ENCODE measurements at places on chromosomes 5 and 9.

GRCh38 chr9:129482521-129483414 is 138.1 kb downstream of the C9orf50 start:
- no peak for DNase-seq

- no peak for DNase-seq
Measured at GRCh38 chr5:8522646-8523045, 653.7 kb downstream of the MTRR start.

DNA sequence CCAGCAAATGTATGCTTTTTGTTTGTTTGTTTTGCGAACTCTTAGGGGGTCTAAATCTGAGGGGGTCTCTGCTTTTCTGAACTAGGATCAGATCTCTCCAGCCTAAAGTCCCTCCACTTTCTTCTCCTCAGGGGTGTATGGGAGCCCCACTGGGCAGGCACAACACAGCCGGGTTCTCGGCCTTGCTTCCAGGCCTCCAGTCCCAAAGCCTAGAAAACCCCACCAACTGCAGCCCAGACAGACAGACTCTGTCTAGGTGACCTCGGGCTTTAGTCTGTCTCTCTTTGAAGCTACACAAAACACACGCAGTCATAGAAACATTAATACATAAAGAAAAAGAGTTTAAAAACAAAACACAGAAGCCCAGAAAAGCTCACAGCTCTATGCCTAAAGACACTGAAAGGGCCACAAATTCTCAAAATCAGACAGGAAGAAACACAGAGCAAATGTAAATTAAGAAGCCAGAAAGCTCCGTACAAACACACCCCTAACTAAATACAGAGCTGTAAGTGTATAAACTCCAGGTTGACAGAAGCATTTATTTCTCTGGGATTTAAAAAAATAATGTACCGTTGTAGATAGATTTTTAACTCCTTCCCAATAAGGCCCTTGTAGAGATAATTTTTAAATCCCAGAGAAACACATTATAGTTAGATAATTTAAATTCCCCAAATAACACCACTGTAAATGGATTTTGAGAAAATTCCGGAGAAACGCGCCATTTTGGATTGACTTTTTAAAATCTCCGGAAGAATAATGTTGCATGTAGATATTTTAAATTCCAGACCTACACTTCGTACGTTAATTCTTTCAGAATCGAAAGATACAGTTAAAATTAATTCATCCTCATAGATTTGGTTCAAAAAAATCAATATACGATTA is 2.0 kb downstream of the PITX1 start:
- no peak for DNase-seq

GRCh38 chr9:83569326-83569725 is 31.1 kb upstream of the FRMD3 start:
- no peak for DNase-seq

DNA sequence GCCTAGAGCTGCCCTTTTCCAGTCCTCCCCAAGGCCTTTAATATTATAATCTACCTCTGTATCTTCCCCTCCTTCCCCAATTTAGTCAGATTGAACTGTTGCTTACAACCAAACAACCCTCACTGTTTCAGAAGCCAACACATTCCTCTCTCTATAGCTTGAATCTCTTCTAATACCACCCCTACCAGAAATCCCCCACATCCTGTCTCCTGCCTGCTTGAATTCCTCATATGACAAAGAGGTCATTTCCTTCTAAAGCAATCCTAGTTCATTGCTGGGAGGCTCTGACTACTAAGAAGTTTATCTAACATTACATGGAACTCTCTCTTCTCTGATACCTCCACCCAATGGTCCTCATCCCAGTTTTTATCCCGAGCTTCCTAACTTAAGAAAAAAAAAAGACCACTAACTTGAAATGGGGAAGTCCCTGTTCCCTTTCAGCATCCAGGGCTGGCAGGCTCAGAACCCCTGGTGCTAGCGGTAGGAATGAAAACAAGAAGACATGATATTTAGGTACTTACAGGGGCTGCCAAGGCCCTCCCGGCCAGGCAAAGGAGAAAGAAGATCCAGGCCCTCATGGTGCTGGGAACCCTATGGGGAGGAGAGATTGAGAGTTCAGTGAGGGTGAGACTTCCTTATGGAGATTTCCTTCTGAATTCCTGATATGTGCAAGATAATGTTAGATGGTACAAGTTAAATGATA is 11.0 kb downstream of the SPARC start:
- no peak for DNase-seq

DNA sequence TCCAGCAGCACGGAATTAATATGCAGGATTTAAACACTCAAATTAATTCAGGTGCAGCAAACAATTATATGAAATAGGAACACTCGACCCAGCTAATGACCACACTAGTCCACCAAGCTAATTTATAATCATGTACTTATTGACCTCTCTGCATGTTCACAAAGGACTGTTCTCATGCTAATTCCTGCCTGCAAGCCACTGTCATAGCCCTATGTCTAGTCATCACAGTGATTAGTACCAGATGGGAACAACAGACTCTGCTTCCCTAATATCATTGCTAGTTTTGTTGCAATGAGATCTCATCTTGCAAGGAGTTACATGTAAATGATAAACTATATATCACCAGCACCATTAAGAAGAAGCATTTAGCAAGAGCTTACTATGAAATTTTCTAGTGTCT is 553.0 kb upstream of the GRAMD2B start:
- no peak for DNase-seq

DNA sequence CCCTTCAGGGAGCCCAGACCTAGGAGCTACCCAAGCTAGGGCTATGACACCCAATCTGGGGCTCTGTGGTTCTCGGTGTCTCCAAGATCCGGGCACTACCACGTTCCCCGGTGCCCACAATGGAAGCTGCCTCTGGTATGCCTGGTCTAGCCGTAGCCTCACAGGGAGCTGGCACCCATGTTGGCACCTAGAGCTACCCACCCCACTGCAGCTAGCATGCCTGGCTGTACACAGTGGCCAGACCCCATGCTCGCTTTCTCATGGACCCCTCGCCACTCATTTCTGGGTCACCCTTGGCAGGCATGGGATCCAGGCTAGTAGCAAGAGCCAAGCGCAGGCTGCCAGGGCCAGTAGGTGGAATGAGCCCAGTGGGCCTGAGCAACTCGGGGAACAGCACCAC is 109.0 kb downstream of the CYLC2 start:
- DNase-seq, result no peak

DNA sequence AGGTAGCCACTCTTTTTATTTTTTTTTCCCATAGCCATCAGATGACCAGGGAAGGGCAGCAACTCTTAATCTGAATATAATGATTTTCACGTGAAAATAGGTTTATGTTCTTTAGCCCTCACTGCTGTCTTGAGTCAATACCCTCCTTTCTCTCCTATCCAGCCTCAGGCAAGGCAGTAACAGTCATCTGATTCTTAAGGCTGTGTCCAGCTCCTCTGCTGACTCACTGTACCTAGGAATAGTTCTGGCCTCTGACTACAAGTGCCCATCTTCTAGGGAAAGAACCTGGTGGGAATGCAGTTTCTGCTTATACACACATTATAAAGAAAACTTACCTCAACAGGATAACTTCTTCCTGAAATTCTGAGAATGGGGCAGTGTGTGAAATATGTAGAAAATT is 30.7 kb downstream of the DHX29 start:
- no peak for DNase-seq

DNA sequence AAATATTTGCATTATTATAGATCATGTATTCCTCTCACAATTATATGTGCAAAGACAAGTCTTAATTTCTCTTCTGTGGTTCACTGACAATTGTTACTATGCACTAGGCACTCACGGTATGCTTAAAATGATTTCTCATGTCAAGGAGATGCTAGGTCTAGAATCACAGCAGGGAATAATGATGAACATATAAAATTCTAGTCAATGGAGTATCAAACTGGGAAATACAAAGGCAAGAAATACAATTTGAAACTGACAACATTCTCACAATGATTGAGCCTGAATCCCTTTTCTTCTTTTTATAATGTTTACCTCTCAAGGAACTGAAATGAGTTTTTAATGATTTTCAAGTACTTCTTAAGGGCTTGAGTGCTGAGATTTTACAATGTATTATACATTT is 302.3 kb upstream of the GRAMD2B start:
- no peak for DNase-seq

- no peak for DNase-seq
Measured at GRCh38 chr5:149614034-149614907, 33.0 kb downstream of the ARHGEF37 start.

DNA sequence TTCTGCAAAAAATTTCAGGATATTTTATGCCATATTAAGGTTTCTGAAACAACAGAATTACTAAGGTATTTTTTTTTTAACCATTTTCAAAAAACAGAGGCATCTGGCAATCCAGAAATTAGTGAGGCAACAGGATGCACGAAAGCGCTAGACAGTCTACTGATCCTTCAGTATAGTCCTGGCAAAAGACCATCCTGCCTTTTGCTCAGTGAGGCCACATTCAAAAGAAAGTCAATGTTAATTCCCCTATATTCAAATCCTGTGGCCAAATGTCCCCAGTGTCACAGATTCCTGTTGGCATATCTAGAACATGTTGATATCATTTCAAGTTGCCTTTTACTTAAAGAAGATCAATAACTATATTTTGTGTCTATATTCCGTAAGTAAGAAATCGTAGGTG is 13.1 kb upstream of the NFIB start:
- DNase-seq, result no peak

All from stimulated activated CD8-positive, alpha-beta memory T cell treated with anti-CD3 and anti-CD28 coated beads, Interleukin-2, amount 100 ng/mL, for 48 hours (primary cell).